ENCODE measurements at places on chromosomes 11 and 22.

DNA sequence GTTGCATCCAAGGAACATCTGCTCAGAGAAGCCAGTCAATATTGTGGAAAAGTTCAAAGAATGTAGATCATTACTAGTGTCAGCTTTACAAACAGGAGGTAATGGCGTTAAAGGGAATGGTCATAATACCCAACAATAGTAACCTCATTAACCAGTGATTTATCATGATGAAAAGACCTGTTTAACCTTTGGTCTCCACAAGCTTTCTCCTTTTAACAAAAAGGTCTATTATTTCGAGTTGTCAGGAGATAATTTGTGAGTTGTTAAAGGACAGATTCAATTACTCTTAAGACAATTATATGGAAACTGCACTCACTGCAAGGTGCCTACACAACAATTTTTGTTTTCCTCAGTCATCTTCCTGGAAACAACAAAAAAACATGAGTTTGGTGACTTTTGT, 73.8 kb upstream of the HTATIP2 start:
- DNase-seq: no peak

- DNase-seq: no peak
Observed at GRCh38 chr22:40118979-40119378, 58.7 kb upstream of the TNRC6B start.

GRCh38 chr11:95076416-95076815, 9.7 kb downstream of the SRSF8 start:
- DNase-seq: peak; percentile 42

- DNase-seq: no peak
Observed at GRCh38 chr11:22922672-22923071, 62.4 kb upstream of the CCDC179 start.

DNA sequence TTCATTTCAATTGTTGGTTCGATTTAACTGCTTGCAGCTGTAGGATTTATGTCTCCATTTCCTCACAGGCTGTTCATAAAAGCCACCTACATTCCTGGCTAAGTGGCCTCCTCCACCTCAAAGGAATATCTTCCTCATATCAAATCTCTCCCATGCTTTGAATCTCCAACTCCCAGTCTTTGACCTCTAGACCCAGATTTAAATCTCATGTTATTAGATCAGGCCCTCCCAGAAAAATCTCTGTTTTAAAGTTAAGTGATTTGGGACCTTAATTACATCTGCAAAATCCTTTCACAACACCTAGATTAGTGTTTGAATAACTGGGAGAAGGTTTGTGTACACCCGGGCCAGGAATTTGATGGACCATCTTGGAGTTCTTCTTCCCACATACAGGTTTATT, 33.9 kb upstream of the POLA2 start:
- no peak for DNase-seq

- DNase-seq: no peak
Observed at GRCh38 chr11:124543145-124543544, 309 bp downstream of the OR8B12 start.

- no peak for DNase-seq
Observed at GRCh38 chr11:66059966-66060680, 8.0 kb downstream of the SF3B2 start.

DNA sequence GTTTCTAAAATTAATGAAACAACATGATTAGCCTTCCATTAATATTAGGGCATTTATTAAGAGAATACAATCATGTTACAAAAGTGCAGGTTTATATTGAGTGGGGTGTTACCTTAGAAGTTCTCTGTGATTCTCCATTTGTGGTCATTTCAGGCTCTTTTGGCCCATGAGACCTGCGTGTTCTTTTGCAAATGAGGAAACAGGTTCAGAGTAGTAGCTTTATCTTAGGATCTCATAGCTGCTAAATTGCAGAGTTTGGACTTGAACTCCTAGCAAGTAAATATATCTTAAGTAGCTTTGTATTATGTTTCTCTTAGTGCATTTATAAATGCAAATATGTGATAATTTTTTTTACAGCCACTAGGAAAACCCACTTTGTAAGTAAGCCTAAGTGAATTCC, 18.3 kb downstream of the FAR1 start:
- no peak for DNase-seq

DNA sequence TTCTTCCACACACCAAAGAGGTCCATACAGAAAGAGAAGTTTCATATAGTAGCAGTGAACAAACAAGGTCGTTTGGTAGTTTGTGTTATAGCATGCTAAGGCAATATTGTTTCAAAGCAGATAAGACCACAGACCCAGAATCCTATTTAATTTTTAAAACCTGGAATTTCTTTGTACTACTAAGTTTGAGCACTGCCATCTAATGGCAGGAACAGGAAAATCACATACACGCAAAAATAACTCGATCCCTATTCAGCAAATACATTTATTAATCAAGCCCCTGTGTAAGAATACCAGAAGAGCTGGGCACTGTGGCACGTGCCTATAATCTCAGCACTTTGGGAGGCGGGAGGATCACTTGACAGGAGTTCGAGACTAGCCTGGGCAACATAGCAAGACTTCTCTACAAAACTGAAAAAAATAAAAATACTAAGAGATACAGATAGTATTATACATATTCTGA, 2.9 kb upstream of the BTBD10 start:
- no peak for DNase-seq

DNA sequence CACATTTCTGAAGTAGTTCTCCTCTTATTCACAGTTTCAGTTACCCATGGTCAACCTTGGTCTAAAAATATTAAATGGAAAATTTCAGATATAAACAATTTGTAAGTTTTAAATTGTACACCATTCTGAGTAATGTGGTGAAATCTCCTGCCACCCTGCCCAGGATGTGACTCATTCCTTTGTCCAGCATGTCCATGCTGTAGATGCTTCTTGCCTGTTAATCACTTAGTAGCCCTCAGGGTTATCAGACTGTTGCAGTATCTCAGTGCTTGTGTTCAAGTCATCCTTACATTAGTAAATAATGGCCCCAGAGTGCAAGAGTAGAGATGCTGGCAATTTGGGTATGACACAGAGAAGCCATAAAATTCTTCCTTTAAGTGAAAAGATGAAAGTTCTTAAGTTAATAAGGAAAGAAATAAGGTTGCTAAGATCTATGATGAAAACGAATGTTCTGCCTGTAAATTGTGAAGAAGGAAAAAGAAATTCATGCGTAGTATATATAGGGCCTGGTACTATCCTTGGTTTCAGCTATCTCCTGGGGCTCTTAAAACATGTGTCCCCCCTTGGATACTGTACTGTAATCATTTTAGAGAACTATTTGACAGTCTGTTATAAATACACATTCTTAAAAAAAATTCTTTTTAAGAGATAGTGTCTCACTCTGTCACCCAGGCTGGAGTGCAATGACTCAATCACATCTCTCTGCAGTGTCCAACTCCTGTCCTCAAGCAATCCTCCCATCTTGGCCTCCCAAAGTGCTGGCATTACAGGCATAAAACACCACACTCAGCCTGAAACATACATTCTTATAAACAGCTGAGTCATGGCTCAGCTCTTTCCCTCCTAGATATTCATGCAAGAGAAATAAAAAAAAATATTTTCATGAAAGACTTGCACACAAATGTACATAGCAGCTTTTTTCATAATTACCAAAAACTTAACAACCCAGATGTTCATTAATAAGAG, 31.3 kb downstream of the MTNR1B start:
- DNase-seq: peak; percentile 90
